ENCODE measurements at places on chromosomes 13 and 19. TPM values are rescaled to one million over a fixed set of nuclear protein-coding genes. Genes with fewer than 3 reads are reported as not detected.

PRKCG gene
- polyA plus RNA-seq, result 0.80 TPM

RAB20 gene
- polyA plus RNA-seq, result 9.6 TPM

SLITRK5 gene
- 1.9 TPM for polyA plus RNA-seq

RAB3A gene
- polyA plus RNA-seq, result 5.4 TPM

UHRF1 gene
- 47.1 TPM for polyA plus RNA-seq

MEIOSIN gene
- not detected for polyA plus RNA-seq

PTPRS gene
- 54.2 TPM for polyA plus RNA-seq

TYROBP gene
- 14.3 TPM for polyA plus RNA-seq

TLE2 gene
- 39.6 TPM for polyA plus RNA-seq

CYP4F12 gene
- polyA plus RNA-seq, result 0.62 TPM

ITGBL1 gene
- polyA plus RNA-seq, result 0.36 TPM

MBNL2 gene
- polyA plus RNA-seq, result 50.7 TPM

SELENOV gene
- polyA plus RNA-seq, result 6.8 TPM

EDNRB gene
- 80.6 TPM for polyA plus RNA-seq

OSCAR gene
- 0.11 TPM for polyA plus RNA-seq

LSR gene
- polyA plus RNA-seq, result 62.4 TPM

NOTCH3 gene
- polyA plus RNA-seq, result 96.0 TPM

ICAM3 gene
- 10.0 TPM for polyA plus RNA-seq

LIM2 gene
- 0.80 TPM for polyA plus RNA-seq

NBEA gene
- polyA plus RNA-seq, result 16.4 TPM

NLRP4 gene
- not detected for polyA plus RNA-seq

DCT gene
- 0.26 TPM for polyA plus RNA-seq

BRSK1 gene
- polyA plus RNA-seq, result 14.6 TPM

CALR3 gene
- not detected for polyA plus RNA-seq

FGF22 gene
- 1.1 TPM for polyA plus RNA-seq

ZNF85 gene
- 20.1 TPM for polyA plus RNA-seq

ERICH6B gene
- 0.96 TPM for polyA plus RNA-seq

CYP4F22 gene
- 0.16 TPM for polyA plus RNA-seq

ZFP14 gene
- 13.3 TPM for polyA plus RNA-seq

ZNF222 gene
- polyA plus RNA-seq, result 11.4 TPM

SPIB gene
- 0.99 TPM for polyA plus RNA-seq

KLK10 gene
- 0.32 TPM for polyA plus RNA-seq

Data from renal cortex interstitium (tissue), 15 donors.